Left lung (tissue), 14 donors: ENCODE measurements at places on chromosomes 5 and 9. TPM values are rescaled to one million over a fixed set of nuclear protein-coding genes. Genes with fewer than 3 reads are reported as not detected.

DNA sequence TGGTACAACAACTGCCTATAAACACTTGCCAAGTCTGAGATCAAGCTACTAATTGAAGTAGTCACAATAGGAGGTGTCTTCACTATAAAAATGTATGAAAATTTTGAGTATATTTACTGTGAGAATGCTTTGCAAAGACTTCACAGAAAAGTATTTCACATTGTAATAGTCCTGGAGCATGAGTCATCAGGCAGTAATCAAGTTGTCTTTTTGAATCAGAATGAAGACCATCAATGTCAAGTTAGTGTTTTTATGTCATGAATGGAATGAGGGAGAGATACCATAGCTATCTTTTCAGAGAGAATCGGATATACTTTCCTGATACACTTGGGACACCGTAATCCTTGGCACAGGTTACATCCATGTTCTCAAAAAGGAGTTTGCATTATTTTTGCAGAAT, 466.9 kb upstream of the ARRDC3 start:
- no peaks in the 10 kb centered on the region for H3K36me3 ChIP-seq
- H3K4me1 ChIP-seq, result no peaks in the 10 kb centered on the region
- no peak overlapping the region for H3K27ac ChIP-seq
- no peak for DNase-seq

- peaks cover 6% of the 10 kb centered on the region for H3K4me1 ChIP-seq
- no peaks in the 10 kb centered on the region for H3K36me3 ChIP-seq
- no peaks in the 10 kb centered on the region for H3K27me3 ChIP-seq
- no peak overlapping the region for H3K4me3 ChIP-seq
- H3K27ac ChIP-seq, result peak overlapping the region; percentile 45
Measured at GRCh38 chr5:151042453-151043093, 22.2 kb downstream of the GPX3 start.

Gene CNTNAP3
- total RNA-seq, result 5.3 TPM

DNA sequence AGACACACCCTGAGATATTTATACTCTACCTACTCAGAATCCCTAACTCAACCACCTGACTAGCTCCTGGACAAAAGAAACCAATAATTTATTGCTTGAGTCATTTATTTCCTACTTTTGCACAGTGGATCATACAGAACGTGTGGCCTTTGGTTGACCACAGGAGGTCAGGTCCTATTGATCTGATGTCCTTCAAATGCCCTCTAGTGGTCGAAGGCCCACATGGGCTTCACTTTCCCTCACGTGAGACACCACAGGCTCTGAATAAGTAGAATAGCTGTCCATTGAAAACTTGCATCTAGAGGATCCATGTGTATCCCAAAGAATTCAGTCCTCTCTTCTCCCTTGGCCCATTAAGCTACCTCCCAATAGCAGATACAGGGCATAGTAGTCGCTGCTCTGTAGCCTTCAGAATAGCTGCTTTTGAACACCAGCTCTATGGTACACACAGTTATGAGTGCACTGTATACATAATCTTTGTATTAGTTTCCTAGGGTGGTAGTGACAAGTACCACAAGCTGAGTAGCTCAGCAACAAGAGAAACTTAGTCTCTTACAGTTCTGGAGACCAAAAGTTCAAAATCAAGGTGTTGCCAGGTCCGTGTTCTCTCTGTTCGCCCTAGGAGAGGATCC, 177.6 kb upstream of the SMARCA2 start:
- no peaks in the 10 kb centered on the region for H3K4me1 ChIP-seq
- no peaks in the 10 kb centered on the region for H3K36me3 ChIP-seq
- DNase-seq, result no peak

DNA sequence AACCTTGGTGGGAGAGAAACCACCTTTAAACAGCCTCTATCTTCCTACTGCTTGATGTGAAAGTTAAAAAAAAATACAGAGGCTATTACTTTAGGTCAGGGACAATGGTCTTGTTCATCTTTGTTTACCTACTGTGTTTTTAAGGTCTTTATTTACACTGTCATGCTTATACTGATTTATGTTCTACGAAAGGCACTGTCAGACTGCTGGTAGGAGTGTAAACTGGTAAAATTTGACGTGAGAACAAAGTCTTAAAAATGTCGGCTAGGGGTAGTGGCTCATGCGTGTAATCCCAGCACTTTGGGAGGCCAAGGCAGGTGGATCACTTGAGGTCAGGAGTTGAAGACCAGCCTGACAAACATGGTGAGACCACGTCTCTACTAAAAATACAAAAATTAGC, 42.1 kb upstream of the ELOVL7 start:
- peaks cover 11% of the 10 kb centered on the region for H3K36me3 ChIP-seq
- no peak overlapping the region for H3K27ac ChIP-seq
- no peaks in the 10 kb centered on the region for H3K27me3 ChIP-seq
- no peaks in the 10 kb centered on the region for H3K4me1 ChIP-seq
- no peak for DNase-seq

DNA sequence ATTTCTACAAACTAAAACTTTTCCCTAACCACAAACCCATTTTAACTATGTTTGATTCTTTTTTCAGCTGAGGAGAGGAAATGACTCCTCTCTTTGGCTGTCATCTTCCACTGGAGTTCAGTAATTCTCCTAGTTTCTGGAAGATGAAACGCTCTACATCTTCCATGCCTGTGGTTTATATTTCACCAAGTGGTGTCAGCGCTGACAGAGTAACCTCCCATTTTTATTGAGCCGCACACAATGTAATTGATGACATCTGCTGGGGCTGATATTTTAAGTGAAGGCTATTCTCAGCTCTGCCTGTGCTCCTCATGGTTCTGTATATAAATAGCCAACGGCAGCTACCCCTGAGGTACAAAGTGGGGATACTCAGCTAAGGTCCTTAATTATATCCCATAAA, 234.6 kb downstream of the SPOCK1 start:
- H3K27ac ChIP-seq, result no peak overlapping the region
- H3K27me3 ChIP-seq, result no peaks in the 10 kb centered on the region
- DNase-seq, result no peak
- no peaks in the 10 kb centered on the region for H3K4me1 ChIP-seq
- no peak overlapping the region for H3K4me3 ChIP-seq

Gene WNK2
- 0.93 TPM for total RNA-seq

DNA sequence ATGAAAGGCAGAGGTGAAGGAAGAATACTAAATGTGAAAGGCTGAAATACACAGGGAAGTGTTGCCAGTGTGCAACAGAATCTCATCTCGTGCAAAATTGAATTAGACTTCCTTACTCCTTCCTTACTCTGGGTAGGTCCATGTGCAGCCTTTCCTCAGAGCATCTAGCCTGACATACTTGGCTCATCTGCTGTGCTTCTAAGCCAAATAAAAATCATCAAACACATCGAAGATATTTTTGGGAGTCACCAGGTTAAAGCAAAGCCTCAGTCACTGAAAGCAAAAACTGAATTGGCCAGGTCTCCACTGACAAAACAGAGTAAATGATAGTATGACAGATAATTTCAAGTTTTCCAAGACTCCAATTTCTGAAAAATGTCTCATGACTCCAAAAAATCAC, 19.3 kb downstream of the STARD4 start:
- H3K27ac ChIP-seq, result no peak overlapping the region
- peaks cover 19% of the 10 kb centered on the region for H3K36me3 ChIP-seq
- no peaks in the 10 kb centered on the region for H3K4me1 ChIP-seq
- no peaks in the 10 kb centered on the region for H3K27me3 ChIP-seq
- H3K4me3 ChIP-seq, result no peak overlapping the region
- no peak for DNase-seq

DNA sequence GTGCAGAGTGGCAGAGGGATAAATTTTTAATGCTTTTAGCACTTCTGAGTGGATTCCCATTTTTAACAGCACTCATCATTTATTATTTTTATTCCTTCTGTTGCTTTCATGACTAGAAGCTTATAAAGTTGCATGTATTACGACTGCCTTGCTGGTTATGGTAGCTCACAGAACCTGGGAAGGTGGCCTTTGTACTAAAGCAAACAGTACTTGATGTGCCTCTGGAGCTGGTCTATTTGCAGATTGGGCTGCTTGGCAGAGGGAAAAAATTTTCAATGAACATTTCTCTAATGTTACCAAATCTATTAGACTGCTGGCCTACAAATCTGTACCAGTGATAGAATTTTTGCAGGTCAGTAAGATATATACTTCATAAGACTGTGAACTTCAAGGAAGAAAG, 274.5 kb upstream of the C9orf72 start:
- no peaks in the 10 kb centered on the region for H3K27me3 ChIP-seq
- no peaks in the 10 kb centered on the region for H3K36me3 ChIP-seq
- no peak overlapping the region for H3K4me3 ChIP-seq
- no peak for DNase-seq
- no peak overlapping the region for H3K27ac ChIP-seq

DNA sequence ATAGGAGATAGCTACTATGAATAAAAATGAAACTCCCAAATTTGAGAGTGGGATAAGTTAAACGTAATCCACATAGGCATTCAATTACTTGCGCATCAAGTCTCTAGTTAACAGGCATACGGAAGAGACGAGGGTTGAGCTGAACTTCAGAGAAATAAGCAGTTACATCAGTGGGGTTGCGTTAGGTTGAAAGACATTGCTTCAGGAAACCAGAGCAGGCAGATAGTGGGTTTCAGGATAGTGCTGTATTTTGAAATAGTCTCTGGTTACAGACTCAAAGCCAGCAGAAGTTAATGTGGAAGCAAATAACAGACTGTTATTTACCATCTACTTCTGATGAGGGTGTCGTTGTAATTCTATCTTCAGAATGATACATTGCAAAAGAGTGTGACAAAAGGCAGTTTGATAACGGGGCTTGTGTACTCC, 533.4 kb downstream of the PDE4D start:
- H3K4me3 ChIP-seq, result no peak overlapping the region
- H3K36me3 ChIP-seq, result no peaks in the 10 kb centered on the region
- DNase-seq, result no peak
- H3K27me3 ChIP-seq, result no peaks in the 10 kb centered on the region
- H3K27ac ChIP-seq, result peak overlapping the region; percentile 4
- H3K4me1 ChIP-seq, result peaks cover 36% of the 10 kb centered on the region

Gene SHLD3
- 3.1 TPM for total RNA-seq

- no peak overlapping the region for H3K27ac ChIP-seq
- no peaks in the 10 kb centered on the region for H3K4me1 ChIP-seq
- DNase-seq, result no peak
- H3K4me3 ChIP-seq, result no peak overlapping the region
- no peaks in the 10 kb centered on the region for H3K36me3 ChIP-seq
Measured at GRCh38 chr5:3301306-3301705, 294.3 kb upstream of the IRX1 start.

DNA sequence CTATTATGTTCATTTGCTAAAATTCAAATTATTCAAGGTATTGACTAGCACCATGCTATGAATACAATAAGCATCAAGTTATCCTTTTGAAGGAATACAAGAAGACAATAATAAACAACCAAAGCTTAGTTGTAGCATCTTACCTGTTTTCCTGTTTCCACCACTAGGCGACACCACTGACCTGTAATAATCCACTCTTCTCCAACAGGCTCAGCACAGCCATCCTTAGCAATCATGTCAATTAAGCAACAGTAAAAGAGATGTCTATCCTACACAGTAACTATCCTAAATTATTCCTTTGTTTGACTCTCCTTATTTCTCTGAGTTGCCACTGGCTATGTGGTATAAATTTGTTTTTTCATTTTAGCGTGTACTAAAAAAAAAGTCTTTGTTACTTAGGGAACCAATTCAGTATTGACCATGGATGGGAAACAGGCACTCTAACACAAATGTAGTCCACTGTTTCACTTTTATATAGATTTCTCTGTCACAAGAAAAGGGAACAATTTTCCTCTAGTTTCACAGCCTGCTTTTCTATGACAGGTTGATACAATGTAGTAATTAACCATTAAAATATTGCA, 46.2 kb downstream of the PCA3 start:
- no peaks in the 10 kb centered on the region for H3K36me3 ChIP-seq
- no peak overlapping the region for H3K4me3 ChIP-seq
- no peak for DNase-seq

DNA sequence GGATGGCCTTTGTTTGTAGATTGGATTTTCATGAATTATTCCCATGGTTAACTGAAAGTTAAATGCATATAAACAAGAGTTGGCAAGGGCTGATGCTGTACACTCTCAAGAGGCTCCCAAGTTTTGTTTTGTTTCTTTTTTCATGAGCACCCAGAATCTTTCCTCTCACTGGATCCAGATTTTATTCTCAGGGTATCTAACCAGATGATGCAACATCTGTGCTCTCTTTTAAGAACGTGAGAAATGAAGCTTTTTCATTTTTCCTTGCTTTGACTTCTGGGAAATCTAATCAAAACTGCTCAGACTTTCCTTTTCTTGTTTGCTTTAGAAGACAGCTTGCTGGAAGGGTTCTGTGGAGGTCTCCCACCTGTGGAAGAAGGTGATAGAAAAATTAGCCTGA, 142.7 kb upstream of the SLC12A2 start:
- no peak for DNase-seq
- H3K27ac ChIP-seq, result no peak overlapping the region
- no peaks in the 10 kb centered on the region for H3K4me1 ChIP-seq
- no peaks in the 10 kb centered on the region for H3K36me3 ChIP-seq
- no peak overlapping the region for H3K4me3 ChIP-seq

DNA sequence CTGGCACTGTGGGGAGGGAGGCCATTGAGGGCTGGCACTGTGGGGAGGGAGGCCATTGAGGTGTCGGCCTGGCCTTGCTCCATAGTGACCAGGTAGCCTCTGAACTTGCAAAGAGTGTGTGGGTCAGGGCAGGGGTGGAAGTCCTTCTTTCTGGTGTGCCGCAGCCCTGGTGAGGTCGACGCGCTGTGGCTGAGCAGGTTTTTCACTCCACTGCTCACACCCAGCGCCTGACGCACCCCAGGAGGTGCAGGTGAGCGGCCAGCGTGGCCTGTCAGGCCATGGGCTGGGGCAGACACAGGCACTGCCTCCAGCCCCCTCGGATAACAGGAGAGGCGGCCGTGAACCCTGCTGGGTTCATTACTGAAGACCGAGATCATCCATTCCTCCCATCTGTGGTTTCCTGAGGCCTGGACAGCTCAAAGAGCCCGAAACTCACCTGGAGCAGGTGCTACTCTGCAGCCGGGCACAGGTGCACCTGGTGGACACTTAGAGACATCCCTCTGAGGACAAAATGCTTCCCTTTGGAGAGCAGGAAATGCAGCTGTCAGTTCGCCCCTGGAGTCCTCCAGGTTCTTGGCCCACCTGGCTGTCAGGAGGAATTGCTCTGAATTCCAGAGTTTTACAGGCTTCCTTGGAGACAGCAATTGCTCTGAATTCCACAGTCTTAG, 32.4 kb downstream of the LHX3 start:
- H3K4me1 ChIP-seq, result no peaks in the 10 kb centered on the region
- H3K36me3 ChIP-seq, result no peaks in the 10 kb centered on the region
- peak; percentile 48 for DNase-seq
- H3K27me3 ChIP-seq, result peaks cover 59% of the 10 kb centered on the region

DNA sequence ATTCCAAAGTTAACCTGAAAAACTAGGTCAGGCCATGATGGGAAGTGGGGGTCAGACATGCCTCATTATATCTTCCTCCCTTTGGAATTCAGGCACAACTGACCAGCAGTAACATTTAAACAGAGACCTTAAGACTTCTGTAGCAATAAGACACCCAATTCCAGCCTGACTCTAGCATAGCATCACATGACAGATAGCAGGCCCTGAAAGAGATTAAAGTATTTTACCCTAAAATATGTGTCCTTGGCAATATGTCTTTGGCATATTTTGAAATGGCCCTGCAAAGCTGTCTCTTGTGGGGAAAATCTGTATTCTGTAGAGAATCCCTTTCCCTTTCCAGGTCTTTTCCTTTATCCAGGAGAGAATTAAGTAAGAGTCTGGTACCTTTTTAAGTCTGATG, 34.3 kb downstream of the S1PR3 start:
- H3K4me1 ChIP-seq, result peaks cover 30% of the 10 kb centered on the region
- no peaks in the 10 kb centered on the region for H3K27me3 ChIP-seq
- no peaks in the 10 kb centered on the region for H3K36me3 ChIP-seq
- no peak overlapping the region for H3K27ac ChIP-seq
- no peak overlapping the region for H3K4me3 ChIP-seq
- DNase-seq, result no peak

GRCh38 chr5:102832445-102832844, 77.3 kb downstream of the PAM start:
- H3K27ac ChIP-seq, result no peak overlapping the region
- no peak overlapping the region for H3K4me3 ChIP-seq
- no peaks in the 10 kb centered on the region for H3K27me3 ChIP-seq
- no peaks in the 10 kb centered on the region for H3K36me3 ChIP-seq

Gene PCDH12
- 15.6 TPM for total RNA-seq
